ENCODE measurements at places on chromosomes 1 and 21. TPM values are rescaled to one million over a fixed set of nuclear protein-coding genes. Genes with fewer than 3 reads are reported as not detected.

GRCh38 chr1:66367369-66367768, 166.6 kb upstream of the SGIP1 start:
- no peak overlapping the region for H3K27ac ChIP-seq
- H3K4me3 ChIP-seq: no peak overlapping the region
- no peaks in the 10 kb centered on the region for H3K27me3 ChIP-seq
- no peaks in the 10 kb centered on the region for H3K4me1 ChIP-seq
- DNase-seq: no peak
- no peaks in the 10 kb centered on the region for H3K36me3 ChIP-seq

GRCh38 chr21:37058261-37058660, 14.6 kb downstream of the PIGP start:
- H3K27ac ChIP-seq: no peak overlapping the region
- H3K4me1 ChIP-seq: peaks cover 9% of the 10 kb centered on the region
- DNase-seq: no peak

DNA sequence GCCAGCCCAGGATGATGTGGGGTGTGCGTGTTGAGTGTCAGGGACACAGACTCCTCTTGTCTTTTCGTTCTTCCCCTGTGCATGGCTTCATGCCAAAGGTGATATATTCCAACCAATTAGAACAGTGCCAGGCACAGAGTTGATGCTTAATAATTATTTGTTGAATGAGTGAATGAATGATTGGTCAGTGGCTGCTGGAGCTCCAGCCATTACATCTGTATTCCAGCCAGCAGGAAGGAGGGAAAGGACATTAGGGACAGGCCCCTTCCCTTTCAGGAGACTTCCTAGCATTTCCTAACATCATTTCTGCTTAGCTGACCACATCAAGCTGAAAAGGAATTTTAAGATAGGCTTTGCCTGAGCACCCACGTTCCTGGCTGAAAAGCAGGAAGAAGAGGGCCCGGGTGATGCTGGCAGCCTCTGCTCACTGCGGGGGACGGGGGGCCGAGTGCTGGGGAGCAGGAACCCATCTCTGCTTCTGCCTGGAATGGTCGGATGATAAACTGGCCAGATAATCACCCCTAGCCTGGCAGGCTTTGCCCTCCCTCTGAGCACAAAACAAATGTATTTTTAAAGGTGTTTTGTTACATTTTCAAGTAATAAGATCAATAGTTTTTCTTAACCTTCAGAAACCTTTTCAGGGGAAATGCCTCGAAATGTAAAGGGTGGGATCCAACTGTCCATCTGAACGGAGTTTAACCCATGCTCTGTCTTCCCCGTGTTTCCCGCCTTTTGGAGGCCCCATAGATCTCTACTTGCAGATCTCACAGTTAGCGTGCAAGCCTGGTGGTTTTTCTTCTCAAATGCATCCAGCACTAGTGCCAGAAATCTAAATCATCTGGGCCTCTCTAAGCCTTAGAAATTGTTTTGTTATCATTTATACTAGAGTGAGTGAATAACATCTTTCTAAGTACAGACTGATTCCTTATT, 39.0 kb downstream of the SLC37A1 start:
- H3K4me3 ChIP-seq: no peak overlapping the region
- no peaks in the 10 kb centered on the region for H3K4me1 ChIP-seq
- H3K36me3 ChIP-seq: no peaks in the 10 kb centered on the region
- H3K27ac ChIP-seq: no peak overlapping the region

DNA sequence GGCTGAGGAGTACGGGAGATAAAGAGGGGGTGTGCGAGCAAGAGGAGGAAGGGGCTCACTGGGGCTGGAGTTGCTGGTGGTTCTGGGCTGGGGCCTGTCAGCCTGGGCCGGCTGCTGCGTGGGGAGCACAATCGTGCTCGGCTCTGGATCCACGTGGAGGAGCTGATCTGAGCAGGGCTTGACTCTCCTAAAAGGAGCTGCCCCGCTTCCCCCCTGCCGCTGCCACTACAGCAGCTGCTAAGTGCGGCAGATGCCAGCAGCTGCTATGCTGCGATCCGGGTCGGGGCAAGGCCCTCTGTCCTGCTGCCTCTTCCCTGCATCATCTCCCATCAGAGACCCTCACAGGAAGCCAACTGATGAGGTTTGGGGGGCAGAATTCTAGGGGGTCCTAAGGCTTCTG, 165.9 kb downstream of the PCBP3 start:
- H3K36me3 ChIP-seq: no peaks in the 10 kb centered on the region
- no peaks in the 10 kb centered on the region for H3K27me3 ChIP-seq
- H3K27ac ChIP-seq: no peak overlapping the region
- H3K4me3 ChIP-seq: no peak overlapping the region
- no peaks in the 10 kb centered on the region for H3K4me1 ChIP-seq

GRCh38 chr1:211944733-211945500, 90.4 kb downstream of the INTS7 start:
- no peak overlapping the region for H3K27ac ChIP-seq
- no peak overlapping the region for H3K4me3 ChIP-seq
- H3K36me3 ChIP-seq: no peaks in the 10 kb centered on the region
- H3K27me3 ChIP-seq: no peaks in the 10 kb centered on the region
- H3K4me1 ChIP-seq: no peaks in the 10 kb centered on the region
- DNase-seq: peak; percentile 10

DEPDC1 gene
- total RNA-seq: 8.8 TPM

ST6GALNAC5 gene
- 1.3 TPM for total RNA-seq

Measured in fibroblast of lung (primary cell).